ENCODE measurements at places on chromosomes 3 and 15.

- DNase-seq, result no peak
Observed at GRCh38 chr15:40737048-40737447, 18.0 kb downstream of the RMDN3 start.

DNA sequence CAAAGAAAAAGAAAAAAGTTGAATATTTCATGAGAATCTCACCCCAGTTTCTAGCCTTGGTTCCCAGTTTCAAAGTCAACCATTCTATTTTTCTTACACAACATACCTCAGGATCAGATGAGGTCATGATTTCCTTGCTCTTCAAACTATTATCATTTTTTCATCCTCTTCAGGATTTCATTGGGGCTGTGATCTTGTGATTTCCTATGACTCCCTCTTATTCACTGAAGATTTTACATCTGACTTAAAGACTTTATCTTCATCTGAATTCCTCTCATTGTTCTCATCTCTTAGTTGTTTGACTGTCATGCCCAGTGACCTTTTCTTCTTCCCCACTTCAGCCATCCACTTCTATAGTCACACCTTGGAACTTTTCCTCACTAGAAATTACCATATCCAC is 3.1 kb upstream of the C3orf33 start:
- no peak for DNase-seq

GRCh38 chr3:57130571-57131209 is 34.5 kb downstream of the IL17RD start:
- DNase-seq, result no peak

DNA sequence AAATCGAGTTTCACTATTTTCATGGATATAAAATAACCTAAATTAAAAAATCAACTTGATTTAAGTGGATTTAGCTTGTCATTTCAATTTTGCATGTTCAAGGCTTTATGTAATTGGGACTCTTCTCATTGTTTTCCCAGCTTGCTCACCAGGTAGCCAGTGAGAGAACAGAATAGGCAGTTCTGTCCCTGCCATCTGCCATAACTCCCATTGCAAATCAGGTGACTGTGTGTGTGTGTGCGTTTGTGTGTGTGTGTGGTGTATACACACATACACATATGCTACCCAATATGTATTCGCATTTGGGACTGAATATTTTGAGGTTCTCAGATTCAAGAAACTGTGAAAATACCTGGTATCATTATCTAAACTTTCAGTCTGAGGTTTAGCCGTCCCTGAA is 1069.8 kb downstream of the IGSF11 start:
- no peak for DNase-seq

- DNase-seq, result no peak
Observed at GRCh38 chr3:183698318-183698751, 738 bp downstream of the YEATS2 start.

GRCh38 chr3:102179326-102180177 is 255.3 kb upstream of the ZPLD1 start:
- no peak for DNase-seq

- DNase-seq, result no peak
Observed at GRCh38 chr3:32181365-32181764, 57.1 kb upstream of the CMTM8 start.

DNA sequence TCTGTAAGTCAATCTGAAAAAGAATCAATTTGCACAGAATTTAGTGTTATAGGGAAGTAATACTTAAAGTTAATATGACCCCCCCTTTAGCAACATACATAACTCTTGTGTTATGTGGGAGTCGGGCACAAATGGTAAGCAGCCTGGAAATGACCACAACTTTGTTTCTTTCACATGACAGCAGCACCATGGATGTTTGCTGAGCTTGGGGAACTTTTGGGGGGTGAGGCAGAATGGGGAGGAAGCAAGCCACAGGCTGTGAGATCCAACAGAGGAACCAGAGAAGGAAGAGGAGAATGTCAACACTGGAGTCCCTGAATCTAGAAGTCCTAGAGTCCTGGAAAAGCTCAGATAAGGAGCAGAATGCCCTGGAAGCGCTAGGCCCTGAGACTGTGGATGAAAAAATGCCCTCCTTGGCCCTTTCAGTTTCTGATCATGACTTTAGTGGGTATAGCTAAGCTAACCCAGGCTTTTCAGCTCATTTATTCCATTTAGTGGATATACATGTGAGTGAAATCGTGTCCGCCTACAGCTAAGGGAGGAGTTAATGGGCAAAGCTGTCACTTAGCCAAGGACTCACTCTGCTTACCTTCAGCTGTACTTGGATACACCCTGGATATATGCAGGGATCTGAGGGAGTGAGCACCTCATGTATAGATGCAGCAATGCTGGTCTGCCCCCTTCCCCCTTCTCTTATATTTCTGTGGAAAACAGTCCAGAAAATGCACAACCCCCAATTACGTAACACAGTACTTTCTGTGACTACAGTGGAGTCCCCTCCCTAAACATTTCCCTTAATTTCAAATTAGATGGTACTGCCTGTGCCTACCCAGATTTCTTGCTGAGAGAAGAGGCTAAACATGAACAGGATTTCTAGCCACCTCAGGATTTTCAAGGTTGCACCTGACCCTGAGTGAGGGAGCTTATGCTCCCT is 39.1 kb downstream of the CFAP91 start:
- DNase-seq, result no peak

GRCh38 chr3:172676196-172676922 is 34.5 kb downstream of the NCEH1 start:
- DNase-seq, result no peak

- DNase-seq, result no peak
Observed at GRCh38 chr3:110881069-110881468, 190.5 kb upstream of the NECTIN3 start.

- DNase-seq, result no peak
Observed at GRCh38 chr3:65493938-65494337, 544.8 kb downstream of the MAGI1 start.

DNA sequence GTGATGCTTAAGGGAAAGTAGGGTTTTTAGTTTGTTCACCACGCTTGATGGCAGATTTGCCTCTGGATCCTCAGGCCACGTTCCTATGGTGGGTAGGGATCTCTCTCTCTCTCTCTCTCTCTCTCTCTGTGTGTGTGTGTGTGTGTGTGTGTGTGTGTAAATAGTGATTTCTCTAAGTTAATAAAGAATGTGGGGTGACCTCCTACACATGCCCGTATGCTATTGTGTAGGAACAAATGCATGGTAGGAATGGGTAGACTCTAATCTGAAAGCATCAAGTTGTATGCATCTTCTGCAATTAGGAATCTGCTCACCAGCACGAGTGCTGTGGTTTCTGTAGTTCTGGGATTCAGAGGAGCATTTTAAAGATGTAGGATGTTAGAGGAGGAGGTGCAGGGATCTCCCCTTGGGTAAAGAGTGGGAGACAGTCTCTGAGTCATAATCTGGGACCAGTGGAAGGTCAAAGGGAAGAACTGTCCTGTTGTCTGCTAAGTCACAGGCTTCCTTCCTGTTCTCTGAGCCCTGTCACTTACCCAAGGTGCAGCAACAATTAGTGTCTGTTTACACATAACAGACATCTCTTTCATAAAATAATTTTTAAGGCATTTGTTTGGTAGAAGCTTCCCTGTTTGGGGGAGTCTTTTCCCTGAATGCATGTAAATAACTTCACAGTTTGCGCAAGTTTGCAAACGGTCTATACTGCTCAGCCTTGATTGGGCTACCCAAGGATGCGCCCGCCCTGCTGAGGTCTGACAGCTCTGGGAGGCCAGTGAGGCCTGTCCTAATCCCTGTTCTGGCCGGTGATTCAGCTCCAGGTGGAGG is 139.8 kb downstream of the IGF1R start:
- no peak for DNase-seq

- DNase-seq, result no peak
Observed at GRCh38 chr3:99429502-99429901, 208.9 kb upstream of the COL8A1 start.

DNA sequence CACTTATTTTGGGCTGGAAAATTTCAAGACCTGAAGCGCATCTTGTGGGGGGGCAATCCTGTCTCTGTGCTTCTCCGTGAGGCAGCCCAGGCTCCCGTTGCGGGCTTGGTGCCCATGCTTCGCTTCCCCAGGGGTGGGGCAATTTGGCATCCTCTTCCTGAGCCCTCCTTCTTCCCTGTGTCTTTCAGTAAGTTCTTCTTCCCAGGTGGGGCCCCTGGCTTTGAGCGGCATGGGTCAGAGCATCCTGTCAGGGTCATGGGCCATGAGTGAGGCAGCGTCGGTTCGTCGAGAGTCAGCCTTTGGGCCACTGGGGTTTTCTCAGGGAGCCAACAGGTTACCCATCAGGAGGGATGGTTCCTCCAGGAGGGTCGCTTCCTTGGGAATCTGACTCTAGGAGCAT is 200.7 kb downstream of the UBE3A start:
- no peak for DNase-seq

DNA sequence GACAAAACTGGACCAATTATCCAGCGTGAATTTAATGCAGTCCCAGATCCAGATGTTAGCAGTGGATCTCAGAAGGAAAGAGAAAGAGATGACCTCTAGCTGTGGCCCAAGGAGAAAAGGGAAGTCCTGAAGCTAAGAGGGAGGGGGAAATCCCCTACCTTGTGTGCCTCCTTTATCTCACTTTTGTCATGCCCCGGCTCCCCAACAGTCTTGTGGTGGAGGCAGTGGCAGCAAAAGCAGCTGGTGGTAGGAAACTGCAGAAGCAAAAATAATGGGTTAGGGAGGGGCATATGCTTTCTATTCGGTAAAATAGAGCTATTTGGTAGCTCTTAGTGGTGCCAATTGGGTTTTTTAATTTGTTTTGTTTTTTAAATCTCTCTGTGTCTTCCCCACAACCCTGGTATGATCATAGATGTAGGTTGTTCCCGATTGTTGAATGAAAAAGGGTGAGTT is 56.5 kb downstream of the MCTP2 start:
- DNase-seq, result peak; percentile 8

DNA sequence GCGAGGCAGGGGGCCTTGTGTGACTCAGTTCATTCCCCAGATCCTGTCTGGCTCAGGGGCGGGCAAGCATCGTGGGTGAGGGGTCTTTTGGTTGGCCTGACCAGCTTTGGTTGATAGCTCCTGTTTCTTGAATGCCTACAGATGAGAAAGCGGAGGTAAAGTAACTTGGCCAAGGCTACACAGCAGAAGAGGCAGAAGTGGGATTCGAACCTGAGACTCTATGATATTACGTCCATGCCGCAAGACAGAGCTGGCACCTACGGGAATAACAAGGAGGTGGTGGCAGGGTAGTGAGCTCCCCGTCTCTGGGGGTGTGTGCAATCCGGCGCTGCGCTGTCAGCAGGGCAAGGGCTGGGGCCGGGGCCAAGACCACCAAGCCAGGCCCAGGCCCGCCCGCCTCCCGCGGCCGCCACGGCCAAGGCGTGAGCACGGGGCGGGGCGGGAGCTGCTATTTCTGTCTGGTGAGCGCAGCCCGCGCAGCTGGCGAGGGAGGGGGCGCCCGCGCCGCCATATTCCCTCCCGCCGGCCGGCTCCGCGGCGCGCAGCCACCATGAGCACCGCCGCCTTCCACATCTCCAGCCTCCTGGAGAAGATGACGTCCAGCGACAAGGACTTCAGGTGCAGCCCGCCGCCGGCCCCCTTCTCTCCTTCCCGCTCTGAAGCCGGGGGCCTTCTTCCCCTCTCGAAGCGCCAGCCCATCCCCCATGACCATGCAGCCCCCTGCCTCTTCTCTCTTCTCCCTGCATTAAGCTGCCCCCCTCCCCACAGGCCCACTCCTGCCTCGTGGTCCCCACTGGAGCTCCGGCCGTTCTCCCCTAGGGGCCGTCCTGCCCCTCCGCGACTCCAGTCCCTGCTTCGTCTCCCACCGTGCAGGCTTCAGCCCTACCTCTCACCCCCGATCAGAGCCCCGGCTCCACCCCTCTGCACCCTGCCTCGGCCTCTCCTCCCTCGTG is at the start of gene CAND2:
Gene CAND2, plus strand, starts transcription at position 510 of the 953 bp plus-strand sequence. Its CDS starts 41 bp downstream, at position 551.
- no peak for DNase-seq

DNA sequence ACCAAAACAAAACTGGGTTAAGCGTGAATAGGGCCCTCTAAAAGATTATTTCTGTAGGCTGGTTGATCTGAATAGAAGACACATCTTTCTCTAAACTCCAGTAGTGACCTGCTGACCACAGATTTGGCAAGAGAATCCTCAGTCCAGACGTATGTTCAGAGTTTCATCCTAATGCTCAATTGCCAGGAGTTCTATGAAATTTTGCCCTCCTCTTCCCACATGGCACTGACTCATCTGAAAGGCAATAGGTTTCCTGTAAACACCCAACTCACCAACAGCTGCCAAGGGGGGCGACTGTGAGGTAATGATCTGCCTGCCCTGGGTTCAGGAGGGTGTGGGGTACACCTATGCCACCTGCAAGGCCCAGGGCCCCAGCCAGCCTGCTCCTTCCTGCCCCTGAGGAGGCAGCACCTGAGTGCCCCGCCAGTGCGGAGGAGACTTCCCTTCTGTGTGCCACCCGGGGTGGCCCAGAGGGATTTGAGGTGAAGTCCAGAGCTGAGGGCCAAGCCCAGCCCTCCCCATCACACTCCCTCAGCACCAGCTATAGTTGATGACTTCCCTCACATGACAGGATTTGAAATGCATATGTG is 8.4 kb upstream of the PLA2G4D start:
- DNase-seq, result no peak

DNA sequence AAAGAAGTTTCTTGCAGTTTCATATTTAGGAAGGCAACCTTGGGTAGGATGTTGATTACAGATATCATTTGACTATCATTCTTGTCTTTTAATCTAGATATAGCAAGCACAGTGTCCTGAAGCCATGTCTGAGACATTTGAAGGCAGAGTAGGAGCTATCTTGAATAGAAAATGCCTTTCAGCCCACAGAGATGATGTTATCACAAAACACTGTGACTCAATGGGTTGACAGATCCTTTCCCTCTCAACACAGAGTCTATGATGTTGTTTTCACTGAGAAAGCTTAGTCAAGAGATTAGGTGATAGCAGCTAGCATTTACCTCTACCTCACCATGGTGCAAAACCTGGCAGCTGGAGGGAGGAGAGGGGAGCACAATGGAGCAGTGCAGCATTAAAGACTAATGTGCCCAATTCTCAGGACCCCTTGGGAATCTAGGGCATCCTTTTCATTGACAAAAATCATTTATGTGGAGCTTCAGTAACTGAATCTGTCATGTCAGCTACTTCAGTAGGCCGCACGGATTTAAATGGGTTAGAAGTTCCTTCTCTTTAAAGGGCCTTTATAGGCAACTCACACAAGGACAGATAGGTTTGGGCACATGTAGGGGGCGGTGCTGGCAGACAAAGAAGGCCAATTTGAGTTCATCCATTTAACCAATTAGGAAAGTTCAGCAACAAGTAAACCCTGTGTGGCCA is 121.8 kb downstream of the AGBL1 start:
- DNase-seq, result no peak

- DNase-seq, result no peak
Observed at GRCh38 chr15:89098281-89098680, 10.0 kb downstream of the ABHD2 start.

DNA sequence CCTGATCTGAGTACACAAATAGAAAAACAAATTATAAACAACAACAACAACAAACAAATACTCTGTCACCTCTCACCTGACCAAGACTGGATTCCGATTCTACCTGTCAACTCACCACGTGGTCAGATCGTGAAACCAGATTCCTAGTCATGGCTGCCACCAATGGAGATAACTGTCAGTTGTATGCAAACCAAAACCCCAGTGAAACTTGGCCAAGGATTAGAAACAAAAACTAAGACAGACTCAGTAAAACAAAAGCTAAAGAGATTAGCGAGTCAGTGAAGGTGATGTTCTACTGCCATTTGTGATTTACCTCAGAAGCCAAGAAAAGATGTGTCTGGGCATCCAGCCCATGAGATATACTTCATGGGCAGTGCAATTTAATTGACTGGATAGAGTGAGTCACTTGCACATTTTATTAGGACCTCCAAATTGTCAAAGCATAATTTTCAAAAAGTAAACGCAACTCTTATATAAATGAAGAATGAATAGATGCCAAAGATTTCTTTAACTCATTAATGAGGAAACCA is 31.1 kb downstream of the PHLDB2 start:
- no peak for DNase-seq
